ENCODE measurements at places on chromosomes 12 and 14. TPM values are rescaled to one million over a fixed set of nuclear protein-coding genes. Genes with fewer than 3 reads are reported as not detected.

Gene SLC41A2
- 60.6 TPM for total RNA-seq

Gene RFX4
- total RNA-seq = 18.6 TPM

Gene ZNF84
- 71.3 TPM for total RNA-seq

Gene PLEKHD1
- 3.0 TPM for total RNA-seq

- no peak overlapping the region for H3K27ac ChIP-seq
- no peak for DNase-seq
- no peaks in the 10 kb centered on the region for H3K4me1 ChIP-seq
Observed at GRCh38 chr12:96846293-96846692, 60.8 kb upstream of the NEDD1 start.

- H3K27ac ChIP-seq = peak overlapping the region; percentile 82
- H3K36me3 ChIP-seq = peaks cover 79% of the 10 kb centered on the region
- peaks cover 62% of the 10 kb centered on the region for H3K4me1 ChIP-seq
- H3K27me3 ChIP-seq = no peaks in the 10 kb centered on the region
- peak; percentile 74 for DNase-seq
Observed at GRCh38 chr12:124457287-124458219, 109.9 kb downstream of the NCOR2 start.

Data from spinal cord (tissue), 10 donors.